ENCODE measurements at places on chromosomes 4 and X.

DNA sequence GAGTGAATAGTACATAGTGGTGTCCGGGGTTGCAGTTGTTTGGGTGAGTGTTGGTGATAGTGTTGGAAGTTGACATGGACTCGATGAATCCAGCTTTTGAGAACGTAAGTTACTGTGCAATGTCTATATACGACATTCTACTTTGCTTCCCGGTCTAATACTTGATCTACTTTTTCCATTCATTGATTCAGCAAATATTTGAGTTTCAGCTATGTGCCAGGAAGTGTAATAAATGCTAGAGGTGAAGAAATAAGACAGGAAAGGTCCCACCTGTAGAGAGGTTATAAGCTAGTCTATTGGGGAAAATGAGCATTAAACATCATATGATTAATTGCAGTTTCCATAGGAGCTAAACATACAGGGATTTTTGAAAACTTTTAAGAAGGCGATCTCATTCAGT lies 22.2 kb upstream of the MAGEC3 start:
- DNase-seq = no peak

DNA sequence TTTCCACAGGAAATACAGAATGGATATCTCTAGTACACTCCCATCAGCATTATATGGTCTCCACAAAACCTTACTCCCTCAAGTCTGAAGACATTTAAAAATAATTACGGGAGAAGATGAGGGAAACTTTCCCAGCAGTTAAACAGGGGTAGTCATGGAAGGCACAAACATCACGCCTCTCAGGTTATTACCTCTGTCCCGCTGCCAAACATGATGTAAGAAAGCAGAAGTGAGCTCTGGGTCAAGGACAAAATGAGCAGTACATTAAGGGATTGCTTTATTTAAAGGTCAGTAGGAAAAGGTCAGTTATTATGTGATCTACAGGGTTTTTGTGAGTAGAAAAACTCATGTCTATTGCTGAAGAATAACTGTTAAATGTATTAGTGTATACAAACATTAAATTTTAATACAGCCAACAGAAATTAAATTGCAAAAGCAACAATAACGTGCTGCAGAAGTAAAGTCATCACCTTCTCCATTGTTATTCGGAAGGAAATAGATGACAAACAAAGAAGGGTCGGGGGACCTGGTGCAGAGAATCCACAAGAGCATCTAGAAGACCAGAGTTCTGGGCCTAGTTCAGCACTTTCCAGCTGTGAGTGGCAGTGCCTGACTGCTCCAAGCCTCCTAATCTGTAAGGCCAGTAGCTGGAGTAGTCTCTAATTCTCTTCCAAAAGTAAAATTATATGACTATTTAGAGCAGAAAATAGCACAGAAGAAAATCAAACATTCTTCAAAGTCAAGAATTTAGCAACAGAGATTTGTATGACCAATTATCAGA lies 171.2 kb downstream of the PPP3CA start:
- DNase-seq = no peak

DNA sequence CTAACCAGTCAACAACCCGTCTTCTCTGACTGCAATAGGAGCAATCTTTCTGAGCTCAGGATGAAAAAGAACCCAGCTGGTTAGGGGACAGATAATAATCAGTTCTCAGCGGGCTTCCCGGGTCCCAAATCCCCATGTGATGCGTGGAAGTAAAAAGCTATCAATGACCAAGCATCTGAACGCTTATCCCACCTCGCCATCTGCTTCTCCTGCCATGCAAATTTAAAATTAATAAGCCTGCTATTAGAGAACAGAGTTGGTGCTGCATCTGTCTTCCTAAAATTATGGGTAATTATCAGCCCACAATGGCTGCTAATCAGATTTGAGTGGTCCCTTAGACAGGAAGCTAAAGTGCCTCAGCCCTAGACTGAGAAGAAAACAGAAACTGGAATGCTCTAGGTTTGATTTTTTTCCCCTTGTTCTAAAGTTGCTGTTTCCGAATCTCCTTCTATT lies 37.5 kb downstream of the AFAP1 start:
- DNase-seq = no peak

DNA sequence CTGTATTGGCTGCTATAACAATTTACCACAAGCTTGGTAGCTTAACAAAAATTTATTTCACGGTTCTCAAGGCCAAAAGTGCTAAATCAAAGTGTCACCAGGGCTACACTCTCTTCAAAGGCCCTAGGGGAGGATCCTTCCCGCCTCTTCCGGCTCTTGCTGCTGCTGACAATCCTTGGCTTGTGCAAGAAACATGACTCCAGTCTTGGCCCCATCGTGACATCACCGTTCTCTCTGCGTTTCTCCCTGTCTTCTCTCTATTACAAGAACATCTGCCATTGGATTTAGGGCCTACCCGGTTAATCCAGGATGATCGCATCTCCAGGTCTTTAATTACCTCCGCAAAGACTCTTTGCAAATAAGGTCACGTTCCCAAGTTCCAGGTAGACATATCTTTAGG lies 10.4 kb upstream of the CLCN4 start:
- DNase-seq = no peak

DNA sequence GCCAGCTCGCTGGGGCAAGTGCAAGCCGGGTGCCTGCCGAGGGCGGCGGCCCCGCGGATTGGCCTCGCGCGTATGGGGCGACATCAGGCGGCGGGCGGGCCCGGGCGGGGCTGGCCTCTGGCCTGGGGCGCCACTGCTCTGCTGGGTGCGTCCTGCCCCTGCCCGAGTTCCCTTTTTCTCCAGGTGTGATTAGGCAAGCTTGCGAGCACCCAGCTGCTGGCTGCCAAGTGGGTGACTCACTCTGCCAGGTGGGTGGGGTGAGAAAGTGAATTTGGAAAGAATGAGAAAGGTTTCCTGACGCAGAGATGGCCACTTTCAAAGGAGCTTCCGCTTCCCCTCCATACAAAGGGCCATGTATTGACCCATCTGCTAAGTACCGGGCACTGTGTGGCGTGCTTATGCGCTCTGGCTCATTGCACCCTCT lies 32.5 kb downstream of the FGFBP1 start:
- no peak for DNase-seq

GRCh38 chr4:80434238-80434637 lies 98.7 kb downstream of the CFAP299 start:
- DNase-seq = no peak

GRCh38 chrX:19683817-19684216 lies 168.5 kb upstream of the MAP3K15 start:
- DNase-seq = peak; percentile 10
